Fibroblast of skin of right biceps (primary cell): ENCODE measurements at places on chromosomes 11 and 22.
A peak's percentile ranks its signal among the peaks of the same experiment; 100 is the strongest.

DNA sequence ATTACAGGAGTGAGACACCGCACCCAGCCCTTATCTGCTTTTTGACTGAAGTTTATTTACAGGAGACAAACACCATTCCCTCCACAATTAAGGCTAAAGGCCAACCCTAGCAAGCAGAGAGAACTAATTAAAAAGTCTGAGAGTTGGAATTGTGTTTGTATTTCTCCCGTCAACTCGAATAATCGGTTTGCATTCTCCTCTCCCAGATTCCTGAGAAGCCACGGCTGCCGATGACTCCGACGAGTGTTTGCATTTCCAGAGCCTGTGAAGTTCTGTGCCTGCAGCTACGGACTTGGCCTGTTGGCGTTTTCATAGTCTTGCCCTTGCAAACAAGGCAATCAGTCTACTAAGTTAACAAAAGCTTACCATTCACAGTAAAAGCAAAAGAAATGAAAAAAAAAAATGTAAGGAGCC is 73.2 kb upstream of the NUP50 start:
- DNase-seq: peak; percentile 30

- no peak for DNase-seq
Observed at GRCh38 chr22:50219800-50220602, 19.2 kb downstream of the SELENOO start.

DNA sequence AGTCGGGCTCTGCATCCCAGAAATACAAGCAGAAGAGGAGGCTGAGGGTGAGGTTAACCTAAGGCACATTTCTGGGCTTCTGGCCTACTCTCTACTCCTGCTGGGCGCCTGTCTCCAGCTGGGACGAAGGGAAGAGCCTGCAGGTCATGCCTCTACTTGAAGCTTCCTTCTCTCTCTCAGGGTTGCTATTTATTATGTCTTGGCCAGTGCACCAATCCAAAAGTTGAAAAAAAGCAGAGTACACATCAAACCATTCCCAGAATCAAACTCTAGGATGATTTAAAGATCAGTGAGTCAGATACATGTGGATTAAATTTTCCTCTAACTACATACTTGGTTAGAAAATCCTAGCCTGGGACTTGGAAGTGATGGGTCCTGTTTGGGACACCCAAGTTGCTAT is 60.2 kb upstream of the CDON start:
- peak; percentile 66 for DNase-seq

DNA sequence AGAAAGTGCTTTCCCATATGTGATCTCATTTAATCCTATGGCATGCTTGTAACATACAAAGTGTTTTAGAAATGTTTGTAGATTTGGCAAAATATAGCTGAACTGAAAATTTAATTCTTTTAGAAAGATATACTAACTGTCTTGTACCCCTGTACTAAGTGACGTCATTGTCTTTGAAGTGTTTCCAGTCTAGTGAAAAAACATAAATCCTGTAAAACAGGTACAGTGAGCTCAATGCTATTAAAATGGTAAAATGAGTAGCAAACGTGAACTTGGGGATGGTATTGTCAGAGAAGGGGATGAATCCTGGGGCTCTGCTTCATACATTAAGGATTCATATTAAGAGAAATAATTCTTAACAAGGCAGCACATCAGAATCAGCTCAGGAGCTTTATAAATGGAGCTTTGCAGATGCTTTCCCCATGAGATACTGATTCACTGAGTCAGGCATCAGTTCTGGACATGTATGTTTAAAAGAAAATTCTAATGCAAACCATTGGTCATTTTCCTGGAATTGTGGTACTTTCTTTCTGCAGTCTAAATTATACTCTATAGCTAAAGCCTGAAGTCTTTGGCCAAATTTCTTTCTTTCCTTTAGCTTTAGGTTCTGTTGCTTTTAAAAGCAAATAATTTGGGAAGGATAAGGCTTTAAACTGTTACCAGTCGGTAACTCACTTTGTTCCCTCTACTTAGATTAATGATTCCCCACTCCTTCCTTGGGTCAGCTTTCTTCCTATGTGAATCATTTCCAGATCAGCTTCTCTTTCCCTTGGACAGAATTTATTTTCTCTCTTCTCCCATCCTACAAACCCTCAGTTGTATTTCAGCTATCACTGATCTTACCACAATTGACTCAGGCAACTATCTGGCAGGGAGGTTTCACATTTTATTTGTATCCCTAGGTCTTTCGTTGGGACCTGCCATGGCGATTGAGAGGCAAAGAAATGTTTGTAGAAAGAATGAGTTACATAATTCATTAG is 57.5 kb upstream of the DDI1 start:
- DNase-seq: peak; percentile 41

DNA sequence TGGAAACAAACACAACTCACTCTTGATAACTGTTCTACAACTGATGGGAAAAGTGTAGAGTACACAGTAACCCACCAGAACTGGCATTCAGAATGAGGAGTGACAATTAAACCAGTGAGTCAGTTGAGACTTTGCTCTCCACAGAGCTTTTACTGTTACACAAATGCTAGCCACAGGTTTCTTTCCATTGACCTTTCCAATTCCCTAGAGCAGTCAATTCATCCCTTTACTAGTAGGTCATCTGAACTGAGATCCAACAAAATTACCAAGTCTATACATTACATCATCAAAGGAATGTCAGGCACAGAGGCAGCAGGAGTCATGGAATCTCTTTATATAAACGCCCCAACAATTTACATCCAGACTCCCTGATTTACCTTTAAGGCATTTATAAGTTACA is 65.9 kb downstream of the PHF21A start:
- DNase-seq: peak; percentile 75

DNA sequence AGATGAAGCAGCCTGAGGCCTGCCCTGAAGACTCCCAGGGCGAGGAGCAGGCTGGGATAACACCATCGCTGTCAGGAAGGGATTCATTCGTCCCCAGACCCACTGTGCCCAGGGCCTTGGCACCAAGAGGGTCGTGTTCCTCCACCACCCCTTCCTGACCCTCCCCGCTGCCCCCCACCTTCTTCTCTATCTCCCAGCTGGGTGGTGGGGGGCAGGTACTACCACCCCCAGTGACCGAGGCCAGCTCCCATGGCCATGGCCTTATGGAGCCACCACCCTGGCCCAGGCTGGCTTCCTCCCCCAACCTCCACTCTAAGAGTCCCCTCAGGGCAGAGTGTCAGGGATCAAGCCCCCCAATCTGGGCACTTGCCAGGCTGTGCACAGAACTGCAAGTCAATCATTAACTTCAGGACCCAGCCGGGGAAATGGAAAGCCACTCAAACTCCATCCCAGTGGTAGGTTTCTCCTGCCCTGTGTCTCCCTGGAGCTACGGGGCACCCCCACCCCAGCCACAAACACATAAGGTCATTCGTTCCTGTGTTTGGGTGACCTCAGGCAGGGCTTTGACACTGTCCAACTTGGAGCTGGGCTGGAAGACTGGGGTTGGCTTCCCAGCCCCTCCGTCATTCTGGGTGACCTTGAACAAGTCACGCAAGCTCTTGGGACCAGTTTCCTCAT is 33.3 kb upstream of the WNT11 start:
- no peak for DNase-seq

- no peak for DNase-seq
Observed at GRCh38 chr11:94961255-94961654, 12.1 kb downstream of the CWC15 start.

DNA sequence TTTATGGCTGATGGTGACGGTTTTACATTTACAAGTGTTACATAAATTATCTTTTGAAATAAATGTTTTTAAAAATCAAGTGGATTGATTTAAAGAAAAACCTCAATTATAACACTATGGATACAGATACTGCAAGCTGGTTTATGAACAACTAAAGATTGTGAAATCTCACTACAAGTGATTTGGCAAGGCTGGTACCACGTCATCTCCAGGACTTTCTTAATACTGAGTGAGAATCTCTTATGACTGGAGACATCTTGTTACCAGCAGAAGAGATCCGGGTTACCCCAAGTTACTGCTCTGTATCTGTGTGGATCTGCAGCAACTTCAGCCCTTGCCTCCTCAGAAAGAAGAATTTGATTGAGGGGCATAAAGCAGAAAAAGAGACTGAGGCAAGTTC is 452.9 kb downstream of the MN1 start:
- DNase-seq: no peak

DNA sequence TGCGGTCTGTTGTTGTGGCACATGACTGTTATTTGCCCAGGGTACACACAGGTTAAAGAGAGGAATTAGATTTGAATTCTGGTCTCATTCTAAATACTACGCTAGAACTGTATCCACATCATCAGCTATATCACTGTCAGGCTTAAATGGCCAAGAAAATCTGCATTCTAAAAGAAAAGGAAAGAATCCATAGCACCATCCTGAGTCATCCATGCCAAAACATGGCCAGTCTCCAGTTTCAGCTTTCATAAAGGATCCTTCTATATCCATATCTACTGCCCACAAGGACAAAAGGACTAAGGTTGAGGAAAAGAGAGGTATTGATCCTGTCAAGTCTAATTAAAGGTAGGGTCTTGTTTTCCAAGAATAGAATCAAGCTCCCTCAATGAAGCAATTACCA is 73.6 kb upstream of the GDPD4 start:
- peak; percentile 53 for DNase-seq

- DNase-seq: no peak
Observed at GRCh38 chr11:72574548-72575460, 99.4 kb downstream of the PDE2A start.

DNA sequence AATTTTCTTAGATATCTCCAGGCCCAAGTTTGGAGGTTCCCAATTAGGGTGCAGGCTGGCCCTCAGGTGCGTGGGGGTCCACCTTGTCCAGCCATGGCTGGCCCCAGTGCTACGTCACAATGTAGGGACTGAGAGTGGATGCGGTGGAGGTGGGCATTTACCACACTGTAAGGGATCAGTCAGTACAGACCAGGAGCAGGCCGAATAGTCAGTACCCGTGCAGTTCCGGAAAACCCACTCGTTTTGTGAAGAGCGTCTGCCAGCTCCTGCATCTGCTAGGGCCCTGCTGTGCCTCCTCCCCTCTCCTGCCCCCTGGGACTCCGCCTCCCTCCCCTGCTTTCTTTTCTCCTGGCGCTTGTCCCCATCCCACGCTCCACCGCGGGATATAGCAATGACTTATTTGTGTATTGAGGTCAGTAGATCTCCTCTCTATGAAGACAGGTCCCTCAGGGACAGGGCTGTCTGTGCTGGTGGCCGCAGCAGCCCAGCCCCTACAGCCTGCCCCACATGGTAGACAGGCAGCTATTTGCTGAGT is 50.4 kb upstream of the SEPTIN5 start:
- peak; percentile 59 for DNase-seq

DNA sequence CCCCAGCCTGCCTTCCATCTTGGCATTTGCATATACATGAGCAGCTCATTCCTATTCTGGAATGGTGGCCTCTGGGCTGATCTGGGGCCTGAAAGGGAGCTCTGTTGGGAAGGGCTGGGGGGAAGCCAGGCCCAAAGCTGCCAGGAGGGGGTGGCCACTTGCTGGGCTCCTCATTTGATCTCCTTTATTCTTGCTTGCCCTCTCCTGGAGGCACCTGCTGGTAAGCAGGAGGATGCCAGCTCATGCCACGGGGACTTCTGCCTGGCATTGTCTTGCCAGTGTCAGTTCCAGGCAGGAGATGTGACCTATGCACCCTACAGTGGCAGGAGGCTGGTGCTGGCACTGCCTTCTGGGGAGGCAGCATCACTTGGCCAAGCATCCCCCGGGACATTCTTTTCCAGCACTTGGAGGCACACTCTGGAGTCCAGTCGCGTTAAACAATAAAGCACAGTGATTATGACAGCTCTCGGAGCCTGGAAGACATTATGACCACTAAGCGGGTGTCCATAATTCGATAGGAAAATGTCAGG is 128.3 kb downstream of the NTM start:
- no peak for DNase-seq

GRCh38 chr11:9228091-9228490 is 37.1 kb downstream of the DENND5A start:
- DNase-seq: no peak

GRCh38 chr11:57476757-57477506 is 16.6 kb downstream of the RTN4RL2 start:
- DNase-seq: no peak

DNA sequence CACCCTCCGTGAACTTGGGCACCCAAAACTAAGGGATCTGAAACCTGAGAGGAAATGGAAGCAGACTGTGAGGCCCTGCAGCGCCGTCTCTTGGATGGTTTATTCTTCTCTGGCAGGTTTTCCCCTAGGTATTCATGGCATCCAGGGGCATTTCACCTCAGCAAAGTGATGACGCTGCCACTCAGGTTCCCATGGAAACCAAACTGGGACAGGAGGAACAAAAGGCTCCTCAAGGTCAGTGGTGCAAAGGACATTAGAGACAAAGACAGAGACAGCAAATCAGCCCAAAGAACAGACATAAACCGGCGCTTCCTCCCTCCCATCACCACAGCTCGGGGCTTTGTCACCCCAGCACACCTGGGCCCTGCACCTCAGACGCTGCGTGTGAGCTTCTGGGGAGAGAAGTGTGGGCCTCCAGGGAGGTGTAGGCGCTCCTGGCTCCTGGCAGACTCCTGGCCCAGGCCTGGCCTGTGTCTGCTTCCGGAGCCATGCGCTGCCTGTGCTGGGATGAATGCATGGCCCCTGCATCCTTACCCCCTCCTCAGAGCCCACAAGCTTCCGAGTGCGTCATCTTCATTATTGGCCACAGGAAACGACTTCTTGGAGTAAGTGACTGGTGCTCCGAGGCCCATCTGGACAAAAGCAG is 5.9 kb downstream of the TP53AIP1 start:
- no peak for DNase-seq

- DNase-seq: peak; percentile 34
Observed at GRCh38 chr11:112856591-112856990, 104.6 kb upstream of the NCAM1 start.

- no peak for DNase-seq
Observed at GRCh38 chr11:119673759-119674336, 55.2 kb downstream of the NECTIN1 start.

DNA sequence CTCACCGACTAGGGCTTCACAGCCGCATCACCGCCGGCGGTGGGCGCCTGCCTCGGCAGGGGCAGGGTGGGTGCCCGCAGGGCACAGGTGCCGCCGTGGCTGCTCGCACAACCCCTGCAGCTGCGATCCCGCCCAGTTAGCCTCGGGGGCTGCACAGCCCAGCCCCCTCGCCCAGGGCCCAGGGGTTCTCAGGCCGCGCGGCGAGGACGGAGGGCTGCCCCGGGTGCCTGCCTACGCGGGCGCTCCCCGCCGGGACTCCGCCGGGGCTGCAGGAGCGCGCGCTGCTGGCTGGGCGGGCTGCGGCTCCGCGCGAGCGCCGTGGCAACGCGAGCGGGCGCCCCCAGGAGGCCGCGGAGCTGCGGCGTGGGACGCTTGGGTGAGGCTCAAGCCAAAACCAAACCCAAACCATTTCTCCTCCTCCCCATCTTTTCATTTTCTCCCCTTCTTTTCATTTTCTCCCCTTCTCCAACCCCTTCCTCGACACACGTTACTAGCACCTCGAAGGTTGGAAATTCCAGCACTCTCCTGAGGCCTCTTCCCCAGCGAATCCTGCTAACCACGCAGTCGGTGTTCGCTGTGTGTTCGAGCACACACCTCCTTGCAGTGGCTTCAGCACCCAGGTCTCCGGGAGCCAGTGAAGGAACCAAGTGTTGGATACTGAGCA is at the start of gene MICAL3:
TSS of gene MICAL3 (minus strand) at position 286 of the 664 bp plus-strand sequence. CDS start 117,749 bp downstream, outside the sequence.
- DNase-seq: peak; percentile 71

DNA sequence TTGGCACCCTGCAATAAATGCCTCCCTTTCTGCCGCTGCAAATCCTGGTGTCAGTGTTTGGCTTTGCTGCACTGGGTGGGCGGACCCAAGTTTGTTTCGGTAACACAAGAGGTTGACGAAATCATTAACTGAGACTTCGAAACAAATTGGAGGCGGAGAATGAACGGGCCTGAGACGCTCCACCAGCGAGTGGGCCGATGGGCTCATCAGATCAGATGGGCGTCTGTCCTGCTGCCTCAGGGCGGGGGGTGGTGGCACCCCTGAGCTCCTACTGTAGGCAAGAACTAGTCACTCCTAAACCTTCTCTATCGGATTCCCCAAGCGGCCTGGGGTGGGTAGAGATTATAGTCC is 918 bp upstream of the CAPN5 start:
- peak; percentile 49 for DNase-seq

- no peak for DNase-seq
Observed at GRCh38 chr11:1734641-1735081, 15.7 kb downstream of the IFITM10 start.
